Spinal cord (tissue), 10 donors: ENCODE measurements at places on chromosomes 6 and 20. TPM values are rescaled to one million over a fixed set of nuclear protein-coding genes. Genes with fewer than 3 reads are reported as not detected.

The SAMD10 gene
- polyA plus RNA-seq = 41.3 TPM

The SLC52A3 gene
- 1.1 TPM for polyA plus RNA-seq

The WFDC12 gene
- polyA plus RNA-seq = not detected

The EIF6 gene
- polyA plus RNA-seq = 106 TPM

The CCN2 gene
- polyA plus RNA-seq = 16.3 TPM

The APOM gene
- 6.7 TPM for polyA plus RNA-seq

The PNPLA1 gene
- 0.27 TPM for polyA plus RNA-seq

The EDN3 gene
- 7.7 TPM for polyA plus RNA-seq

The HLA-G gene
- 7.6 TPM for polyA plus RNA-seq

The KIF3B gene
- 69.0 TPM for polyA plus RNA-seq

The TREM1 gene
- polyA plus RNA-seq = 0.41 TPM

The CST4 gene
- polyA plus RNA-seq = not detected

The CRISP3 gene
- polyA plus RNA-seq = not detected

The TCF15 gene
- 1.7 TPM for polyA plus RNA-seq

The SYCP2 gene
- polyA plus RNA-seq = 7.0 TPM

The SCGN gene
- 2.2 TPM for polyA plus RNA-seq

The CDC5L gene
- polyA plus RNA-seq = 29.3 TPM

The ANKRD66 gene
- 3.2 TPM for polyA plus RNA-seq

The KIAA0408 gene
- 60.2 TPM for polyA plus RNA-seq

The ADTRP gene
- polyA plus RNA-seq = 0.38 TPM

The GSTA2 gene
- polyA plus RNA-seq = not detected

The CCR6 gene
- not detected for polyA plus RNA-seq

The GDAP1L1 gene
- 134 TPM for polyA plus RNA-seq

The LCA5 gene
- 11.1 TPM for polyA plus RNA-seq

The NNAT gene
- polyA plus RNA-seq = 1,475 TPM

The BANF2 gene
- polyA plus RNA-seq = not detected

The LY6G6D gene
- 2.3 TPM for polyA plus RNA-seq

The FAXC gene
- 40.6 TPM for polyA plus RNA-seq

The OR2B6 gene
- polyA plus RNA-seq = not detected

The ANKRD60 gene
- polyA plus RNA-seq = not detected

The PNLDC1 gene
- 0.78 TPM for polyA plus RNA-seq

The MMP24 gene
- polyA plus RNA-seq = 46.6 TPM

The NR2E1 gene
- polyA plus RNA-seq = not detected

The COL11A2 gene
- 12.6 TPM for polyA plus RNA-seq

The FILIP1 gene
- 2.0 TPM for polyA plus RNA-seq

The LGSN gene
- polyA plus RNA-seq = 0.11 TPM

The DNMT3B gene
- polyA plus RNA-seq = 5.9 TPM

The CTCFL gene
- 0.24 TPM for polyA plus RNA-seq

The SPTLC3 gene
- polyA plus RNA-seq = 10.6 TPM

The LTA gene
- 0.27 TPM for polyA plus RNA-seq

The LIME1 gene
- polyA plus RNA-seq = 24.5 TPM

The PTK6 gene
- 2.1 TPM for polyA plus RNA-seq

The CALHM5 gene
- polyA plus RNA-seq = 0.82 TPM

The COX4I2 gene
- polyA plus RNA-seq = 0.62 TPM

The NMBR gene
- polyA plus RNA-seq = 5.8 TPM
